Stomach (tissue), 19 donors: ENCODE measurements at places on chromosomes 11 and 22. TPM values are rescaled to one million over a fixed set of nuclear protein-coding genes. Genes with fewer than 3 reads are reported as not detected.

DNA sequence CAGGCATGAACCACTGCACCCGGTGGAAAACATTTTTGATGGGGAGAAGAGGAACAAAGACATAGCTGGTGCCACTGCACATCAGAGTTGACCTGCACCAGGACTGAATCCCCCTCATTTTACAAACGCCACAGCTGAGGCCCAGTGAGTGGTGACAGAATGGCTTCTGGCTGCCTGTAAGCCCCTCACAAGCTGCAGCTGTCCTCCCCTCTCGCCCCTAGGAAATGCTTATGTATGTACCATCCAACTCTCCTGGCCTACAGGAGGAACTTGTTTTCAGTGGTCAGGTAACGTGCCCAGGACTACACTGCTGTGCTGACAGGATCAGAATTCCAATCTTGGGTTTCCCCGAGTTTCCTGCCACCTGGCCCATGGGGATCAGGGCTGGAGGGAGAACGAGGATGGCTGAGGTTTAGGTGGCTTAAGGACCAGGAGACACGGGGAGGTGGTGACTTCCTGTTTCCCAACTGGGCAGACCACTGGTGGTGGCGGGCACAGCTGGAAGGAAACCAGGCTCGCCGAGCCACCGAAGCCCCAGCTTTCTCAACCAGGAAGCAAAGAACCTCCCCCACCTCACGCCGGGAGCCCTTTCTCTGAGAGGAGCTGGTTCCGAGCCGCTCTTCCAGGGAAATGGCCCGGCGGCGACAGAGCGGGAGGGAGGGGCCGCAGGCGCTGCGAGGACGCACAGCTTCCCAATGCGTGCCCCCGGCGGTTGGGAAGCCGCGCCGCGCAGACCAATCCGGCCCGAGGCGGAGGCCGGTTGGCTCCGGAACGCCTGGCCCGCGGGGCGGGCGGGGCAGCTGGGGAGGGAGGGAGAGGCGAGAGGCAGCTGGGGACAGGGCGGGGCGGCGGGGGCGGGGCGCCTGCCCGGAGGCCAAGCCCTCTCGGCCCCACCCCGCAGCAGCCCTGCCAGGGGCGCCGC is 1.0 kb upstream of the LRFN4 start:
- DNase-seq: peak; percentile 94

Gene CLTCL1
- total RNA-seq: 10.1 TPM

- DNase-seq: no peak
These were observed 50.5 kb upstream of the ZBED5 start for GRCh38 chr11:10908215-10908951.

DNA sequence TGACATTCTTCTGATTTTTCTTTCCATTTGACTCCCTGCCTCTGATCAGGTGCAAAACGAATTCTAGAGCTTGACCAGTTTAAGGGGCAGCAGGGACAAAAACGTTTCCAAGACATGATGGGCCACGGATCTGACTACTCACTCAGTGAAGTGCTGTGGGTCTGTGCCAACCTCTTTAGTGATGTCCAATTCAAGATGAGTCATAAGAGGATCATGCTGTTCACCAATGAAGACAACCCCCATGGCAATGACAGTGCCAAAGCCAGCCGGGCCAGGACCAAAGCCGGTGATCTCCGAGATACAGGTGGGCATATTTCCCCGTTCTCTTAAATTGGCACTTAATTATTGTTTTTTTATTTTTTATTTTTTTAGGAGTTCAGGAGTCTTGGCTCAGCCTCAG is 15.4 kb downstream of the XRCC6 start:
- DNase-seq: no peak

Gene DEPDC5
- 39.1 TPM for total RNA-seq

GRCh38 chr11:122205036-122205435 is 89.0 kb upstream of the BLID start:
- DNase-seq: no peak

DNA sequence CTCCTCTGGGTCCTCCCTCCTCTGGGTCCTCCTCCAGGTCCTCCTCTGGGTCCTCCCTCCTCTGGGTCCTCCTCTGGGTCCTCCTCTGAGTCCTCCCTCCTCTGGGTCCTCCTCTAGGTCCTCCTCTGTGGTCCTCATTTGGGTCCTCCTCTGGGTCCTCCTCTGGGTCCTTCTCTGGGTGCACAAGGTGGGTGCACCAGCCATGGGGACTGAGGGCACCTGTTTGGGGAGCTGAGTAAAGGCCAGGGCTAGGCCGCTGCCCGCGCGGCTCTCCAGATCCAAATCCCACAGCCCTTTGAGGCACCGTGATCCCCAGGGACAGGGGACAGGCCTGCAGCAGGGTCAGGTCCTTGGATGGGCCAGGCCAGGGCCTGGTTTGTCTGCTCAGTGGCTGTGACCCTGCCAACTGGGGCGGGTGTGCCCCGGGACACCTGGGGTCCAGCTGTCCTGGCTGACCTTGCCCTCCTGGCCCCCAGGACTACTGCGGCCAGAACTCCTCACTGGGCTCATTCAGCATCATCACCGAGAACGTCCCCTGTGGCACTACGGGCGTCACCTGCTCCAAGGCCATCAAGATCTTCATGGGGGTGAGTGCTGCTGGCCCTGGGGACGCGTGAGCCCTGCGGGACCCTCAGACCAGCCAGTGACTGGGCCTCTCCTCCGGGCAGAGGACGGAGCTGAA is 12.7 kb downstream of the MUC2 start:
- no peak for DNase-seq

GRCh38 chr11:6655790-6656583 is at the start of gene DCHS1:
TSS of gene DCHS1 (minus strand) at chr11:6655809. CDS start at chr11:6641613, 14,196 bp downstream.
- DNase-seq: peak; percentile 83

- DNase-seq: peak; percentile 61
These were observed 33.5 kb upstream of the FCHSD2 start for GRCh38 chr11:73175551-73176144.
